ENCODE measurements at places on chromosomes 6 and 20.
A peak's percentile ranks its signal among the peaks of the same experiment; 100 is the strongest.

DNA sequence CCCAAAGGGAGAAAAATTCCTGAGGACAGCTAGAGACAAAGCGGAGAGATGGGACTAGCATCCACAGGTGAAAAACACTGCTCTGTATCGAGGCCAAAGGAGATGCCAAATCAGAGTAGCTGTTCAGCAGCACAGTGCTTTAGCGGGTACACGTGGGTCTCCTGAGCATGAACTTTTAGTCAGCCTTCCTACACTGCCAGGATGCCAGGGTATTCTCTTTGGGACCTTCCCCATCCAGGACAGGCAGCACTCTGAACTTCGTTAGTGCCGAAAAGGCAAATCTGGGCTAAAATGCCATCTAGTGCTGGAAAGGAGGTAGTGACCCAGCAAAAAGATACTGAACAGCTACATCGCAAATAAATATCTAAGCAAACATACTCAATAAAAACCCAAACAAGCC lies 64.9 kb downstream of the C6orf58 start:
- DNase-seq = no peak

DNA sequence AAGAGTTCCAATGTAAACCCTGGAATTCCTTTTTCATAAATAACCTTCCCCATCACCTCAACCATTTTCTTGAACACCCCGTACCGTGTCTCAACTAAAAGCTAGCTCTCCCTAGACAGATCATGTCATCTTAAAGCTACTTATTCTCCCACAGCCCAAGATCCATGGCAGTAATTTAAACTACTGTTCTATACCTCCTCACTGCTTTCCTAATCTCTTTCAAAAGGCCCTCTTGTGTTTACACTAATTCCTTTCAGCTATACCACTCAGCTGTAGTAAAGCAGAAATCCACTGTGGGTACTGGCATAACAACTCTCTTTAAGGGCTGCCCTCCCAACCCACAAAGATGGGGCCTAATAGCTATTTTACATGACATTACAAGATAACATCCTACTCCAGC lies 67.5 kb downstream of the RNGTT start:
- no peak for DNase-seq

GRCh38 chr6:114638341-114638740 lies 295.5 kb upstream of the HS3ST5 start:
- DNase-seq = no peak

DNA sequence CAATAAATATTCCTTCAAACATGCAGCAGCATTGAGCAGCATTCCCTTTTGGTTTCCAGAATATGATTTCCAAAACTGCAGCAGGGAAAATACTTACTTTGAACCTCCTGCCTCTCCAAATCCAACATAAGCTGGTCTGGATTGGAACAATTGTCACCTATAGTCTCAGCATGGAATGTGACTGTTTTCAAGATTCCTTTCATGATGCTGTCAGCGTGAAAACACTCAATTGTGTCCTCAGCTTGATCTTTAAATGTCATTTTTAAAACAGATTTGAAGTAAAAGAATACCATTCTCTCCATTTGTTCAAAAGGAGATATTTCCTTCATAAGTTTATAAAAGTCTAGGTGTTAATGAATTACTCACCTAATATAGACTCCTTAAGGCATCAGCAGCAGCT lies 993.9 kb downstream of the EYS start:
- no peak for DNase-seq

GRCh38 chr6:64256483-64256882 lies 620.9 kb downstream of the PHF3 start:
- DNase-seq = no peak

GRCh38 chr6:140697585-140697984 lies 1323.1 kb upstream of the CITED2 start:
- no peak for DNase-seq

DNA sequence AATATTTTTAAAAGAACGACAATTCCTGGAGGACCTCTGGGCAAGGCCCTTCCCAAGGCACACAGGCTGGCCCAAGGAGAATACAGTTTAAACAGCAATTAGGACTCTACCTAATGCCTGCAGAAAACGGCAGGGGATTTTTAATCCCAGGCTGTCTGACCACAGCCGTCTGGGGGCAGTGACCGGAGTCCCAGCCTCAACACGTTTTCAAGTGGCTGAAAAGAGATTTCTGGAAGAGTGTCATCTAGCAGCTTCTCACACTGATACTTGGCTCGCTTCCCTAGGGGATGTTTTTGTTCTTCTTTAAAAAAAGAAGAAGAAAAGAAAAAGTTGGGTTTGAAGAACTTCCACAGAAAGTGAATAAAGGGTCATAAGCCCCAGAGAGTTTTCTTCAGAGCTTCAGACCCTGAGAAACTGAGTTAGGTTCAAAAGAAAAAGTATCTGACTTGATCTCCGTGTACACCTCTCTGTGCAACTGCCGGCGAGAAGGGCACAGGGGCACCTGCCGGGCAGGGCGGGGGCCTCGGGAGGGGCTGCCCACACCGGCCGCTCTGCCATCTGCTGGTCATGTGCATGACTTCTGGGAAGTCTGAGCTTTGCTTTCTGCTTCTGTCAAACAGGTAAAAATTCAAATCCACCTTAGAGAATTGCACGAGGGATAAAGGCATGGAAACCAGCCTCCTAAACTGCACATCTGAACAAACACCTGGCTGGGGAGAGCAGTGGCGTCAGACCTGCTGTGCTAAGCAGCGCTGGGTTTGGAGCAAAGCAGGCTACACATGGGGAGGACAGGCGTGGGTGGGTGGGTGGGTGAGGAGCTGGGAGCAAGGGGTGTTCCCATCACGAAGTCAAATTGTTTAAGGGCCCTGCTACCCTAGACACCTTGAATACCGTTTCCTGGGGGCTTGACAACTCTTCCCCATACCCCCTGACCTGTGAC lies 33.0 kb downstream of the RRBP1 start:
- DNase-seq = peak; percentile 28

DNA sequence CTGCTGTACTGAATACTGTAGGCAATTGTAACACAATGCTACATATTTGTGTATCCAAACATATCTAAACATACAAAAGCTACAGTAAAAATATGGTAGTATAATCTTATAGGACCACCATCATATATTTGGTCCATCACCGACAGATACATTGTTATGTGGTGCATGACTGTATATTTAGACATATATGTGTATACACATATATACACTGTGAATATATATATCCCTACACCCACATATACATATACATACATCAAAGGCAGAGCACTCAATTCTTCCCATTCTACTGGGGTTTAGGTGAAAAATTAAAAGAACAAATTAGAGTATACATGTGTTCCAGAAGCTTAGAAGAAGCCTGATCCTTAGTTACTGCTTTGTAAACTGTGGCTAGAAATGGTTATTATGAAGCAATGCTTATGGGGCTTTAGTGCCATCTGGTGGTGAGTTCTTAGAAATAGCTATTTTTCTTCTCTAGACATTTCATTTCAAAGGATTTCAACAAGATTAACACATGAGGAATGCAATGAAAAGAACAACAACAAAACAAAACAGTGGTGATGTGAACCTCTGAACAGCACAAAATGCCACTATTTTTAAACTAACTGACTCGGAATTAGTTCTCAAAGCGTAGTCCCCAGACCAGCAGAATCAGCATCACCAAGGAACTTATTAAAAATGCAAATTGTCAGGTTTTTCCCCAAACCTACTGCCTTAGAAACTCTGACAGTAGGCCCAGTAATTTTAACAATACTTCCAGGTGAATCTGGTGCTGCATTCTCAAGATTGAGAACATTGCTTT lies 38.0 kb downstream of the PKHD1 start:
- DNase-seq = no peak

GRCh38 chr20:58233393-58233792 lies 4.9 kb upstream of the ANKRD60 start:
- DNase-seq = no peak

DNA sequence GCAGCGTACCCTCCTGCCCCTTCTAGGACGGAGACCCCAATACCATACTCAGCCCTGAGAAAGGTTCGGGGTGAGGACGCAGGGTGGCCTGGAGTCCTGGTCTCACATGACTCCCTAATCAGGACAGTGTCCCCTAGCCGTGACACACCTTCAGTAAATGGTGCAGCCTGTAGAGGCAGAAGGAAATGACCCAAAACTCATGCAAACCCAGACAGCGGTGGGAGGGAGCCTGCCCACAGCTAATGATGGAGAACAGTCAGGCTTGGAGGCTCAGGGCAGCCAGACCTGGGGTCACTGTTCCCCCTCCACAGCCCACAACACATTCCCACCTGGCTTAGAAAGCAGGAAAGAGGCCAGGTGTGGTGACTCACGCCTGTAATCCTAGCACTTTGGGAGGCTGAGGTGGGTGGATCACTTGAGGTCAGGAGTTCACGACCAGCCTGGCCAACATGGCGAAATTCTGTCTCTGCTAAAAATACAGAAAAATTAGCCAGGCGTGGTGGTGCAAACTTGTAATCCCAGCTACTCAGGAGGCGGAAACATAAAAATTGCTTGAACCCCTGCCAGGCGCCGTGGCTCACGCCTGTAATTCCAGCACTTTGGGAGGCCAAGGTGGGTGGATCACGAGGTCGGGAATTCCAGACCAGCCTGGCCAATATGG lies 8.8 kb upstream of the HMGA1 start:
- no peak for DNase-seq

GRCh38 chr20:55888685-55889084 lies 116.6 kb downstream of the CBLN4 start:
- no peak for DNase-seq

GRCh38 chr6:135861189-135861588 lies 9.7 kb downstream of the PDE7B start:
- no peak for DNase-seq

- no peak for DNase-seq
These were observed 107.1 kb downstream of the COL12A1 start for GRCh38 chr6:75098709-75099108.

- DNase-seq = no peak
These were observed 68.0 kb downstream of the CBLN4 start for GRCh38 chr20:55937283-55937682.

DNA sequence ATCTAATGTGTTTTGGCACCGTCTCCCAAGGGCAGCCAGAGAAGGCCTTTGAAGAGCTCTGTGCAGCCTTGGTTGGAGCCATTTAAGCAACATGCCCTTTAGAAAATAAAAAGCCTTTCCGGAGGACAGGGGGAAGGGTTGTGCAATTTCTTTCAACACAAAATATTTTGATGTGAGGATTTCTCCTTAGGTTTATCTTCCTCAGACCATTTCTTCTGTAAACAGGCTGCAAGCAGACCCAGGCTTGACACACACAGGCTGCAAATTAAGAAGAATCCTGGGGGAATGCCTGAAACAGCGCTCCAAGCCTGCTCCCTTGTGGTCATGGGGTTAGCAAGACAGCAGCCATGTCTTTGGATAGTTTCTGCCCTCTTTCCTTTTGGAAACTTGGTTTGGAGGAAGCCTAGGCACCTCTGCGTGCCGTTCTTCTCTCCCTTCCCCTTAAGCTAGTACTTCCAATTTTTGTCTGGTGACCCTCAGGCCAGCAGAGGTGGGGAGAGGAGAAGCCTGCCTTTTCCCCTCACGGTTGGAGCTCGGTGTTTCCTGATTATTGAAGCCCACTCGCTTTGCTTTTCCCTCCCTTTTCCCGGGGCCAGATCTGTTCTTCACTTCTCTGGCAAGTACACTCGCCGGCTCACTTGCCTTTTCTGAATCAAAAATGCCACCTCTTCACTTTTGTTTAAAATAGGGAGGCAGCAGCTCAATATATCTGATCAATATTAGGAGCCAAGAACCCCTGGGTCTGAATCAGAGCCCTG lies 39.6 kb upstream of the NOX3 start:
- no peak for DNase-seq

DNA sequence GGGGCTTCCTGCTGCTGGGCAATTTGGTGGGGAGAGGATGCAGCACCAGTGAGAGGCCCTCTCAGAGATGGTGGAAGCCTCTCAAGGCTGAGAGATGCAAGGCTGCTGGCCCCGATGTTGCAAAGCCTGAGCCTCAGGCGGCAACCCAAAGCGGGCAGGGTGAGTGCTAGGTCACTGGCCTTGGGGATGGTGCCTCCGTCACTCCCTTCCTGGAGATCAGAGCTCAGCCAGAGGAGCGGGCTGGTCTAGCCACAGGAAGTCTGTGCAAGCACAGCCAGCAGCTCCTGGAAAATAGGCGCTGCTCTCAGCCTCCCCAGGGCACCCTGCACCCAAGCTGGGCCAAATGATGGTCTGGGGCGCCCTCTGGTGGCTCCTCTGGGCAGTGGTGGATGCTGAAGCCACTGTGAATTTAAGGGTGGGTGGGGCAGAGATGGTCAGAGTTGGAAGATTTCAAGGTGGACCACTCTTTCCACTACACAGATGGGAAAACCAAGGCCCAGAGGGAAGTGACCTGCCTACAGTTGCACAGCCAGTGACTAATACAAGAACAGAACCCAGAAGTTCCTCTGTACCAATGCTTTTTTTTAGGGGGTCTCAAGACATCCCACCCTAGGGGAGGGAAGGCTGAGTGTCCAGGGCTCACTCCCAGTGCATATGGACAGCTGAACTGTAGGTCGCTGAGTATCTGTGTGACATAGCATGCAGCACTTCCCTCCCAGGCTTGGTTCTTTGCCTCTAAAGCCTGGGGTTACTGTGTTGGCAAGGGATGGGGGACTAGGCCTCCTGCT lies 20.8 kb downstream of the C20orf203 start:
- DNase-seq = peak; percentile 89

GRCh38 chr6:167975458-167975857 lies 22.0 kb upstream of the KIF25 start:
- DNase-seq = no peak

DNA sequence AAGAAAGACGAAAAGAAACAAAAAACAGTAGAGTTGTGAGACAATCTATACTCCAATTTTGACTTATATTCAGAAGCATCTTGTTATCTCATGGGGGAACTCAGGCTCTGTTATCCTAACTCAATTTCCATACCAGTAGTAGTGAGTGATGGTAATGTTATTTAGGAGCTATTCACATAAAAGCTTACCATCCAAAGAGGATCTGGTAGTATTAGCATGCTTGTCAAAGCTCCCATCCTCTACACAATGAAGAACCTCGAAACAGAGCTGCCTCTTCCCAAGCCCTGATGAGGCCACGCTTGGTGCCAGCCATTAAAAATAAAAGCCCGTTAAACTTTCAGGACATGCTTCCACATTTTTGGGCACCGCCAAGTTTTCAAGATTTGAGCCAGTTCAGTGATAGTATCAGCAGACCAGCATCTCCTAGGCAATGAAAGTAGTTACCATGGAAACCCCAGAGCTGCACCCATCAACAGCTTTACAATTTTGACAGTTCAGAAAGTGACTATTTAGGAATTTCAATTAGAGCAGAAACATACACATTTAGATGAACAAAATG lies 173.3 kb downstream of the CD83 start:
- no peak for DNase-seq

DNA sequence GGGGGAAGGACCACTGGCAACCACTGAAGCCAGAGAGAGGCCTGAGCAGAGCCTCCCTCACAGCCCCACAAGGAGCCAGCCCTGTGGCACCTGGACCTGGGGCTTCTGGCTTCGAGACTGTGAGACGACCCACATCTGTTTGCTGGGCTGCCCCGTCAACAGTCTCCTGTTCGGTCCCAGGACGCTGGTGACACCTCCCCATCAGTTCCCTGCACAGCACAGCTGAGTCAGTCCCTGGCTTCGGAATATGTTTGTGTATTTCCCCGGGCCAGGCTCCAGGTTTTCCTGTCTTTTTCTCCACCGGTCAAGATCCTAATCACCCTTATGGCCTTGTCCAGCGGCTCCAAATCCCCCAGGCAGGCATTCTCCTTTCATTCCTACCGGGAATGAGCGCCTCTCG lies 46.4 kb upstream of the SMOC2 start:
- no peak for DNase-seq

Data from activated naive CD4-positive, alpha-beta T cell treated with Interleukin-2 at 50 U/mL for 16 hours (primary cell).